ENCODE measurements at places on chromosomes 12 and 14.

DNA sequence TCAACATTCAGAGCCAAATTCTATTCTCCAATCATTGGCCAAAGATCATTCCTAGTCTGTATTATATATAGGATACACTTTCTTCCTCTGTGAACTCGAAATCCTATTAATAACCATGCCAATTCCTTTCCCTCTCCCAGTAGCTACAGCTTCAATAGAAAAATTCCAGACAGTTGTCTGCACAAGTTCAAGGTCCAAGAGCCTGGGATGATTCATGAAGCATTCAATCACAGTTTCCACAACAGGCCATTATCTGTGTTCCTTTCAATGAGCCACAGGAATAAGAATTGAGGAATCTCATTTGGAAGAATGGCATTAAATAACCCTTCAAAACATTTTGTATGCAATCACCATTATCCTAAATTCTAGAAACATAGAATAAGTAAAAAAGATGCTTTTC is 437.4 kb downstream of the RMST start:
- no peak for DNase-seq

- no peak for DNase-seq
These were observed 190.4 kb downstream of the PPM1H start for GRCh38 chr12:62744551-62744950.

GRCh38 chr12:54232790-54233189 is 44.0 kb upstream of the SMUG1 start:
- DNase-seq = no peak

- DNase-seq = no peak
These were observed 13.8 kb upstream of the BCL2L14 start for GRCh38 chr12:12056951-12057350.

DNA sequence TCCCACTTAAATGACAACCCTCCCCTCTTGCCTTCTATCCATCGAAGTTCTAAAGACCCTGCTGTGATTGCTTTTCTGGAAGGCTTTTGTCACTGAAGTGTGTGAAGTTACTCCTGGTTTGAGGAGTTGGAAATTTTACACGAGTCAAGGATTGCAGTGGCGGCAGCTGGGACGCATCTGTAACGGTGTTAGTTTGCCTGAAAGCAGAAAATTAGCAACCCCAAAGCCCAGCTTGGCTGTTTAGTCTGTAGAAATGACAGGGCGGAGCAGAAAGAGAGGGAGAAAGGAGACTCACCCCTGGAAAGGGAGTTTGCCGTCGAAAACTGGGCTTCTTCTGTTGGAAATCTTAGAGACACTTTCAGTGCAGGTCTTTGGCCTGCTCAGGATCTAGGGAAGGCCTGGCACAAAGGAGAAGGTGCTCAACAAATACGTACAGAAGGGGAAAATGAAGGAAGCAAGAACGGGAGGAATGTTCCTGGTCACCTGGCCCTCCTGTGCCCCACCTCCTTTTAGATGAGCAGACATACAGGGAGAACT is 931 bp upstream of the MYF5 start:
- DNase-seq = no peak

DNA sequence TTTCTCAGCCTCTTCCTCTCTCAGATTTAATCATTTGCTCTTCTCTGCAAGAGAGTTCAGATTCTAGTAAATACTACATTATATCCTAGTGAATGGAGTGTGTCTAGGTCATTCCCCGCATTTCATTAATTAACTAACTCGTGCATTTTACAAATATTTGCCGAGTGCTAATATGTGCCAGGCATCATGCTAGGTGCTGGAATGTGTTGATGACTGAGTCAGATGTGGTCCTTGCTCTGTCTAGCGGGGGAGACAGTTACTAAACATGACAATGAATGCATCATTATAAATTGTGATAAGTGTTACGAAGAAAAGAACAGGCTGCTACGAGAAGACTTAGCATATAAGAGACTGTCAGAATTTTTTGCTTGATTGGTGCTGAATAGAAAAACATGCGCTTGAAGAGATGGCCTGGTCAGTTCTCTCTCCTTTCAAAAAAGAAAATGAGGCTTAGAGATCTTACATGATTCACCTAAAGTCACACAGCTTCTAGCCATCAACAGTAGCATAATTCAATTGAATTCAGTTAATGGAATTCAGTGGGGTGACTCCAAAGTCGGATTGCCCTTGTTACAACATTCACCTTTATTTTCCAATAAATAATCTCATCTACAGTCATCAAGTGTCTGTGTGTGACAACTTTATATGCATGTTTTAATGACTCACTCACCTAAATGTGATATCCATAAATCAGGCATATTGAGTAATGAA is 48.7 kb upstream of the MAX start:
- no peak for DNase-seq

DNA sequence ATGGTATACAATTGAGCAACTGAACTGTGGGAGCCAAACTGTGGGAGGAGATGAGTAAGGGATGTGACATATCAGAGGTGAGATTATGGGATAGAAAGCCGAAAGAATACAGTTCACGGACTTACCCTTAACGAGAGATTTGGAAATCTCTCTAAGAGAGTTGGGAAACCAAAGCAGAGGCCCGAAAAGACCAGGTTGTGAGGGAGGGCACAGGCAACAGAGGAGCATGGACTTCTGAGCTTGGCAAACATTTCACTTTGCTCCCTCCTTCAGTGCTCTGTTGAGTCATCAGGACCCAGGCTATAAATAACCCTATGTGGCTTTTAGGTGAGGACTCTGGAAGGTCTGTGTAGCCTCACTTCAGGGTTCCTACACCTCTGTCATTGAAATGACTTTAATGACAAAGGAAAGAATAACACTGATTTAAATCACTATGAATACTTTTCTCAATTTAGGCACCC is 120.6 kb downstream of the TGFB3 start:
- DNase-seq = no peak
